Suppressor macrophage treated with lipopolysaccharide for 1 hour (primary cell): ENCODE measurements at places on chromosomes 6 and 20.

GRCh38 chr6:74979065-74979766 is 226.6 kb downstream of the COL12A1 start:
- peak; percentile 0 for DNase-seq

DNA sequence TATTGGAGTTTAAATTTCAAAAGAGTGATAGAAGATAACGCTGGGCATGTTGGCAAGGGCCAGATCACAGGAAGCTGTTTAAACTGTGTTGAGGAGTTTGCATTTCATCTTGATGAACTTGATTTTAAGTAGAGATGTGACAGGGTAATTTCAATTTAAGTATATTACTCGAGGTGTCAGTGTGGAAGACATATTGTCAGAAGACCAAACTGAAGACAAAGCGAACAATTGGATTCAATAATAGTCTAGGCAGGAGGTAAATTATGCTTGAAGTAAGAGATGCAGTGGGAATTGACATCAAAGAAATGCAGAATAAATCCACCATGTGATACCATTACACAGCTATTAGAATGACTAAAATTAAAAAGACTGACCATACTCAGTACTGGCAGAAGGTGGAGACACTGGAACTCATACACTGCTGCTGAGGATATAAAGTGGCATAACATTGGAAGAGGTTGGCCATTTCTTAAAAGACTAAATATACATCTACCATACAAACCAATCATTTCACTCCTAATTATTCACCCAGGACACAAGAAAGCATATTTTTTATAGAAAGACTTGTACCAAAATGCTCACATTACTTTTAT is 240.8 kb downstream of the ARHGAP18 start:
- no peak for DNase-seq

DNA sequence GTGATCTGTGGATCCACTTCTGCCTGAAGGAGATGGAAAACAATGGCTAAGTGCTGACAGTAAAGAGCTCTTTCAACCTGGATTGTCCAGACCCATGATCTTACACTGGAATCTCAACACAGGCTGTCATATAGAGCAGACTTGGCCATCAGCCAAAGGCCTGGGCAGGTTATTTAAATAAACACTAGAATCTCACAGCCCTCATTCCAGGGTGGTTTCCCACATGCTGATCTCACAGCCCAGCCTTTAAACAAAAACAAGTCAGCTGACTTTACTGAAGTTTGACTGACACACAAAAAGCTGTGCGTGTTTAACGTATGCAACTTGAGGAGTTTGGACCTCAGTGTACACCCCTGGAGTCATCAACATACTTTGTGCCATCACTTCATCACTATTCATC is 28.4 kb downstream of the SYNDIG1 start:
- DNase-seq = no peak

GRCh38 chr20:32819992-32820697 is 391 bp downstream of the MAPRE1 start:
- peak; percentile 25 for DNase-seq

GRCh38 chr6:139449611-139450000 is 75.2 kb upstream of the CITED2 start:
- no peak for DNase-seq

DNA sequence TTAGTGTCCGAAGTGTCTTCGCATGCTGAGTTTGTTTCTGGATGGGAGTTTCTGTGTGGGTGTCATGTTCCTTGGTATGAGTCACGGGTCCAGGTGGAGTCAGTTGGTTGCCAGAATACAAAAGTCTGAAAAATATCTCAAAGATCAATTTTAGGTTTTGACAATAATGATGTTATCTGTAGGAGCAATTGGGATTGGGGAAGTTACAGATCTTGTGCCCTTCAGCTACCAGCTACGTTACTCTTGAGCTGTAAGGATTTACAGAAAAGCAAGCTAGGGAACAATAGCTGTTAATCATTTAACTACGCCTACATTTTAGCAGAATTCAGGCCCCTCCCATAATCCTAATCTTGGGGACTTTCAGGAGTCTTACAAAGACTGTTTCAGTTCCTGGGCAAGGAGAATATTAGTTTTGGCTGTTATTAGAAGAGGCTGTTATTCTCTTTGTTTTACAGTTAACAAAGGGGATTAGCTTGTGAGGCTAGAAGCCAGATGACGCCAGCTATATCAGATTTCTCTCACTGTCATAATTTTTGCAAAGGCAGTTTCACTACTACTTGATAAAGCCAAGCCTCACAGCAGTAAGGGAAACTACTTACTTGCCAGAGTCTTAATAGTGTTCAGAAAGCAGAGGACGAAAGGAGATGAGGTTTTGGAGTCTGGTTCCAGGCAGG is 15.4 kb upstream of the SLC22A16 start:
- DNase-seq = peak; percentile 51

DNA sequence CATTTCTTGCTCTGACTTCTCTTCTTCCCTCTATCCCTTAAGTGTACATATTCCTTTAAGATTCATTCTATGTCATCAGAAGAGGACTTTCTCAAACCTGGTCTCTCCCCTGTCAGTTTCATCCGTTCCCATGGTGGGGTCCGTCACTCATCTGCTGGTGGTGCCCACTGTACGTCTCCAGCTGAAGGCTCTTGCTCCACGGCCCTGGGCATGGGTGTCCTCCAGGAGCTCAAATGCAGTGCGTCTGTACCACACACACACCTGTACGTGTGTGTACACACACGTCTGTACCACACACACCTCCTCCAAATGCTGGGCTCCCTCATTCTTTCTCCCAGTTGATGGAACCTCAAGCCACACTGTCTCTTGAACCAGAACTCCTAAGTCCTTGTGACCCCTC is 85.6 kb downstream of the CAP2 start:
- no peak for DNase-seq

DNA sequence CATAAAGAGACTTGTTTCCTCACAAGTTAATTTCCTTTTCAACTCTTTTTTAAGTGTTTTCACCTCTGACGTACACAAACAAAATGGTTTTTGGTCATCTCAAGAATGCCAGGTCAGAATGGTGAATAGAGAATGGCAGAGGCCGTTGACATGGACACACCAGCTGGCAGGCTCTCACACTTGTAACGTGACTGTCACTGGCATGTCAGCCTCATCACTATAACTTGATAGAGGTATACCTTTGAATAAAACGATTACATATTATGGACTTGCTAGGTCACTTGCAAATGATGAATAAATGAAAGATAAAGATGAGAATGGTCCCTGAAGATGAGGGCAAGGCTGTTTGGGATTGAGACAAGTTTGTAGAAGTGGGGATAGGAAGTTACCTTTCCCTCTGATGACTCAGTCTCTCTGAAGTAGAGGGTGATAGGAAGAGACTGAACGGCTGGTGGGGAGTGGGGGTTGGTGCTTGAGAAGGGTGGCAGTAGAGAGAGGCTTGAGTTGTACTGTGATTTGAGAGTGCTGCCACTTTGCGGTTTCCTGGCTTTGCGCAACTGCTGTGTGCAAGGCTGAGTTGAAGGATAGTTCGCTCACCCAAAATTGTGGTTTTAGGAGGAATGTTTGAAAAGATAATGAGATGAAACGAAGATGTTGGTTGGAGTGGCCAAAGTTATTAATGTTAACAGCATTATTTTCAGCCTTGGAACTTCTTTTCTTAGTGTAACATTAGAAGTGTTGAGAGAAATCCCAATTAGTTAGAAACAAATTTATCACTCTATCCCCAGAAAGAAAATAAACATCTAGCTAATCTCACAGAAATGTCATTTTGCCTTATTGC is 30.3 kb downstream of the TBPL1 start:
- DNase-seq = peak; percentile 46

DNA sequence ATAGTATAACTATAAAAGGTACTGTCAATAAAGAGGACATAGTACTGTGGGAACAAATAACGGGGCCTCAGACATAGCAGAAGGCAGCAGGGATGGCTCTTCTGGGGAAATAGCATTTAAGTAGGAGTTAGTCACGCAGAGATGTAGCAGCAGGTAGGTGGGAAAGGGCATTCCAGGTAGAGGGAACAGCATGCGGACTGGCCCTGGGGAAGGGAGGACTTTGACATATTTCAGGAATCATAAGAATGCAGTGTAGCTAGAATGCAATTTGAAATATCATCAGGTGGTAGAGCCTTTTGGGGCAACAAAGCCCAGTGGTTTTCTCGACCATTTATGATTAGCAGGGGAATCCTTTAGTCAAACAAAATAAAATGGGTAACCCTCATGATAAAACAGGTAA is 191.1 kb downstream of the SLC24A3 start:
- DNase-seq = no peak
